Inflammatory macrophage treated with lipopolysaccharide for 4 hours (primary cell): ENCODE measurements at places on chromosomes 1 and 21.

GRCh38 chr1:24643363-24644099 lies 429 bp downstream of the SRRM1 start:
- peak; percentile 52 for DNase-seq

DNA sequence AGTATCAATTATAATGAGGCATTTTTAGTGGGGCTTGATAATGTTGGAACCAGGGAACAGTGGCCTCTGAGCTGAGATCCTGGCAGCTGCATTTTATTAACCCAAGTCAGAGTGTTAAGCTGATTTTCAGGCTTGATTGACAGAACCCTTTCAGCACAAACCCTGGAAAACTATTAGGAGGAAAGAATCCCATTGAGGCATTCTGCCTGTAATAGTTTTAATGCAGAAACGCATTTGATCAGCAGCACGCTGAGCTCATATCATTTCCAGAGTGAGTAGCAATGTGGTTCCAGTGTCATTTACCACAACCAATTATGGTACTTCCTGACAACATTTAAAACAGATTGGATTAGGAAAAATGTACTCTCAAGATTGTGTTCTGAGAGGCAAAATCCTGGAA lies 78.3 kb upstream of the BARHL2 start:
- DNase-seq, result no peak

- no peak for DNase-seq
Measured at GRCh38 chr1:172515436-172515835, 17.5 kb upstream of the SUCO start.

- DNase-seq, result peak; percentile 21
Measured at GRCh38 chr21:44337941-44338895, 972 bp downstream of the CFAP410 start.

DNA sequence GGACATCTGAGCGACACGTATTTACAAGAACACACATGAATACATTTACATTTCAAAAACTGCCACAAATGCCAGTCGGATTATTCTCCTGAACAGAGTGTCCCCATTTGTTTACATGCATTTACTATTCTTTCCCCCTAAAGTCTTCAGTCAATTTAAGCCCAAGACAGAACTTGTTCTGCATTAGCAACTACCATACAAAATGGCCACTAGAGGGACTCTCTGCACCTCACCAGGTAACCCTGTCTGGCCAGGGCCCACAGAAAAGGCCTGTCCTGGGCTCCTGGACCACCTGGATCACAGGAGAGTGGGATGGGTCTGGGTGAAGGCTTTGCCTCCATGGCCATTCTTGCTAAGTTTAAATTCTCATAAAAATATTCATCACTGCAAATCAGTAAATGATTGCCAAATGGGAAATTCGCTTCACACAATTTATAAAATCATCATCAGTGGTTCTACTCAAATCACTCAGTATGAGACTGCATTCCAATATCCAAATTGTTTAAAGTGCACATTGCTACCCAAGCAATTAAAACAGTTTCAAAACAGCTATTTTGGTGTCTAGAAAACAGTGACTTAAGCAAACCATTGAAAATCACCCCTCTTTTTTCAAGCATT lies 12.5 kb upstream of the GUCA2A start:
- DNase-seq, result peak; percentile 25

GRCh38 chr1:234597894-234598293 lies 12.1 kb downstream of the IRF2BP2 start:
- peak; percentile 71 for DNase-seq

DNA sequence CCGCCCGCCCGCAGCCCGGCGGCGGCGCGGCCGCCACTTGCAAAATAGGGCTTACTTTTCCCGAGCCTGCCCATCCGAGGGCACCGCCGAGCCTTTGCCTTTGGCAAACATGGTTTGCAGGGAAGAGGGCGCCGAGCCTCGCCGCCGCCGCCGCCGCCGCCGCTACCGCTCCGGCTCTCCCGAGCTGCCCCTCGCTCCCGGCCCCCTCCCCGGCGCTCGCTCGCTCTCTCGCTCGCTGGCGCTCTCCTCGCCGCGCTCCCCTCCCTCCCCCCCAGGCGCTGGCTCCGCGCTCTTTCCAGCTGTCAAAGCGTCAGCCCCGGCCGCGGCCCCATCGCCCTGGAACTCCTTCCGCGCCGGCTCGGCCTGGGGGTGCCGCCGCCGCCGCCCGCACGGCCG lies 298 bp downstream of the SSBP3 start:
- no peak for DNase-seq
